Right atrium auricular region (tissue), 2 donors: ENCODE measurements at places on chromosomes 3 and 15.
A peak's percentile ranks its signal among the peaks of the same experiment; 100 is the strongest.

DNA sequence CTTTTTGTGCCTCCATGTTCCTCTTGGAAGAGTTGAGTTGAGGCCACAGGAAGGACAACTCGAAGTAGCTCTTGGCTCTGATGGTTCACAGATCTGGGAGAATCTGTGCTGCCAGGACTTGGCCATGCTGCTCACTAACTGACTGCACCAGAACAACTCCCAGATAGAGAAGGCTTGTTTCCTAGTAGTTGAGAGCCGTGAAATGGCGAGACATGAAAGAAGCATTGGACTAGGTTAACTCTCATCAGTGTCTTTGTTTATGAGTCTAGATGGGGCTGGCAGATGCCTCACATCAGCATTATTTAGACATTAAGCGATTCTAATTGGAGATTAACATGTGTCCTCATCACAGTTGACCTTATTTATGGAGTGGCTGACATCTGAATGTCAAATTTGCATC, 92.9 kb upstream of the AGBL1 start:
- DNase-seq = no peak

DNA sequence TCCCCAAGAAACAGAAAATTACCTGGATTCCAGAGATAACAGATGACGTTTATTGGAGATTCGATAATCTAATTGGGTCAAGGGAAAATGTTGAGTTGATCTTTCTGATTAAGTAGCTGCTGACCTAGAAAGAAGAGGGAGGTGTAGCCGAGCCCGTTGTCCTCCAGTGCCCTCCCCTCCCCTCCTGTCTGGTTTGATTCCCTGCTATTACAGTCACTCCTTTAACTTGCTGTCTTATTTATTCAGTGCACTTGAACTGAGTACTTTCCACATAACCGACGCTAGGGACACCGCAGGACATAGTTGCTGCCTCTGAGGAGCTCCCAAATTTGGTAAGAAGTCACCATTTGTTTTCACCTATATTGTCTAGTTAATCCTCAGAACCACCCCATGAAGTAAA, 103.7 kb downstream of the AQP9 start:
- DNase-seq = no peak

DNA sequence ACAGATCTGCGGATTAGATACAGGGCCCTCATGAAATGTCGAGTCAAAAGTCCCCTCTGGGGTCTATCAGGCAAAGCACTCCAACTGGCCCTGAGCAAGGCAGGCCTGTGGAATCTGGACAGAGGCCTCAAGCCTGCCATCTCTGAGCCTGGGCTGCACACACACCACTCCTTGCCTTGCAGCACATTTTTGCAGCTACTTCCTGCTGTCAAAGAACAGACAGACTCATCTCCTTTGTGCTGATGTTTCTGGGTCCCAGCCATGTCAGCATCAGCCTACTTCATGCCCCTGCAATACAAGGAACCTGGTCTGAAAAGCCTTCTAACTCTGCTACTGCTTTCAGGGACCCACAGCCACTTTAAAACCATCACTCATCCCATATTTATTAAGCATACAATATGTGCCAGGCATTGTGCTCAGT, 60.6 kb upstream of the IL12A start:
- DNase-seq = no peak

GRCh38 chr15:101045835-101046691, 126.9 kb downstream of the LRRK1 start:
- peak; percentile 40 for DNase-seq

GRCh38 chr3:101994386-101994785, 145.1 kb downstream of the NFKBIZ start:
- no peak for DNase-seq

- DNase-seq = no peak
These were observed 72.2 kb upstream of the MEX3B start for GRCh38 chr15:82118040-82118439.

GRCh38 chr15:76575679-76576078, 239.1 kb downstream of the ISL2 start:
- no peak for DNase-seq

DNA sequence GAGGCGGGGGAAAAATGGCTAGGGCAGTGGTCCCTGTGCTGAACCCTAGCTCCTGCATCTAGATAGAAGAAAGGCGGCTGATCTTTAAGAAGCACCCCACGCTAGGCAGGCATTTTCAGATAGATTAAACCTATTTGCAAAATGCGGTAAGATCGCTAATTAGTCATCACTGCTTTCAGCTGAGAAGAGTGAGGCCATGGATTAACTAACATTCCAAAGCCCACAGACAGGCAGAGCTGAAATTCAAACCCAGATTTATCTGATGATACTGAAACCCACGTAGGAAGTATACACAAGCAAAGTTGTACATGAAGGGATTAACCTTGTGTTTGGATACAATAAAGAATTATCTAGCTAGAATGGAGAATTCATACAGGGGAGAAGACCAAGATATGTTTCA, 4.8 kb downstream of the ADPGK start:
- no peak for DNase-seq

- DNase-seq = no peak
These were observed 23.3 kb upstream of the IREB2 start for GRCh38 chr15:78414621-78415250.

DNA sequence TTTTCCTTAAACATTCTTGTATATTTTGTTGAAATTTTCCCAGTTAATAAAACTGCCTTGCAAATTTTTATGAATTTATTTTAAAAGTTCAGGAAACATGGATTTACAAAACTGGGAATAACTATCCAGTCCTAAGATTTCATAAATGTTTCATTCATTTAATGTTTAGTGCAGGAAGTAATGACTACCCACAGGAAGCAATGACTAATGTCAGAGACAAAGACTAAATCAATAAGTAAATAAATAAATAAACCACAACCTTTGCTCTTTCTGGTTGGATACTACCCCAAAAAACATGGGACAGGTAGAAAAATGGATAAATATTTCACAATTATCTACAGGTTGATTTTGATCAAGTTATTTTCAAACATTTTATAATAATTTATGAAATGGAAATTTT, 48.8 kb upstream of the TMCO5A start:
- no peak for DNase-seq

DNA sequence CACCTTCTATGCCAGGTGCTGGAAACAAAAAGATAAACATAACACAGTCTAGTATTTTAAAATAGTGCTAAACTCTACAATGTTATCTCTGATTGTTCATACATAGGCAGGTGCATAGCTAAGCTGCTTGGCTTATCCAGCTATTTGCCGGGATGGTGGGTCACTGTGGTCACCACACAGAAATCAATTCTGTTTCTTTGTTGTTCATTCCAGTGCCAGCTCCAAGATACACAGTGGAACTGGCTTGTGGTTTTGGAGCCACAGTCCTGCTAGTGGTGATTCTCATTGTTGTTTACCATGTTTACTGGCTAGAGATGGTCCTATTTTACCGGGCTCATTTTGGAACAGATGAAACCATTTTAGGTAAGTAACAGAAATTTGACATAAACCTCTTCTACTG, 130.2 kb downstream of the IL1RAP start:
- no peak for DNase-seq

DNA sequence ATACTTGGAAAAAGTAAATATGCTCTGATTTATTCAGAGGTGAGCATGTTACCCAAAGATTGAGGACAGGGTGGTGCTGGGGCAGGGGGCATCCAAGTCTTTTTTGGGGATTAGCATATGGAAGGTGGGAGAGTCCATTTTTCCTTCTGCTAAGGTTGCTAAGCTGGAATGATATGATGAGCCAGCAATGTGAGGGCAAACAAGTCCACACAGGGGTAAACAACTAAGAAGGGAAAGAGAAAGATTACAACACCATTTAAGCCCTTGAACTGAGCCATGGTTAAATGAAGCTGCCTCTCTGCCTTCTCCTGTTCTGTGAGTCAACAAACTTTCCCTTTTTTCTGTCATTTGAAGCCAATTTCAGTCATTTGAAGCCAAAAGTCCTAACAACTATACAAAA, 89.0 kb downstream of the RPL22L1 start:
- DNase-seq = no peak

GRCh38 chr15:101698314-101698713, 26.0 kb downstream of the TARS3 start:
- no peak for DNase-seq

DNA sequence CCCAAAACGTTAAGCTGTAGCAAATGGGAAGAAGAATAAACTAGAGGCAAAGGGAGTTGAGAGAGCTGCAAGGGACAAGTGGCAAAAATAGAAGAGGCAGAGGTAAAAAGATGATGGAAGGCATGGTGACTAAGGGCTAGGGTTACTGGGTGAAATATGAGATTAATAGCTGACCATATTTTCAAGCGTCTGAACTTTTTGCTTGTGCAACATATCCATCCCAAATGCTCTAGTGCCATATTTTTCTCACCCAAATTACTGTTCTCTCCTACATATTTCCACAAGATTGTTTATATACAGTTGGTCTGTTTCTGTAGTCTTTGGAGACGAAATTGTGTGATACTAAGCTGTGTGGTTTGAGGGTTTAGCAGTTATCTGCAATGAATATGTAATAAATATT, 145.5 kb downstream of the GMNC start:
- no peak for DNase-seq

GRCh38 chr3:186223476-186223875, 114.6 kb upstream of the ETV5 start:
- DNase-seq = no peak

DNA sequence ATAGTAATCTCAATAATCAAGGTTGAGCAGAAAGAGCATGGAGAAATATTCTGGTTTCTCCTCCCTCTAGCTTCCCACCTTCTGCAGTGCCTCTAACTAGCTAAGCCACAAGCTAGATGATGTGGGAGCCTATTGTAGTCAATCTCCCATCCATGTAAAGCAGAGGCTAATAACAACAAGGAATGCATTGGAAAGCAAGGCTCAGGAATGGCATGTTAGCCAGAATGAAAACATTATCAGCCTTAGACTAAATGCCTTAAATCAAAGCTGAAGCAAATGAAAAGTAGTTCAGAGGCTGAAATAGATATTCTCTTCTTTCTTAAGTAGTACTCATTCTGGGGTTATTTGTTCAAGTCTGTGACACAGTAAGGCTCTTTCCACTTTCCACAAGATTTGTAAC, 350.3 kb upstream of the DPPA4 start:
- DNase-seq = no peak

- peak; percentile 97 for DNase-seq
These were observed 1.1 kb upstream of the SMAD6 start for GRCh38 chr15:66700802-66701421.

GRCh38 chr15:52113235-52113634, 660 bp upstream of the BCL2L10 start:
- DNase-seq = peak; percentile 55

DNA sequence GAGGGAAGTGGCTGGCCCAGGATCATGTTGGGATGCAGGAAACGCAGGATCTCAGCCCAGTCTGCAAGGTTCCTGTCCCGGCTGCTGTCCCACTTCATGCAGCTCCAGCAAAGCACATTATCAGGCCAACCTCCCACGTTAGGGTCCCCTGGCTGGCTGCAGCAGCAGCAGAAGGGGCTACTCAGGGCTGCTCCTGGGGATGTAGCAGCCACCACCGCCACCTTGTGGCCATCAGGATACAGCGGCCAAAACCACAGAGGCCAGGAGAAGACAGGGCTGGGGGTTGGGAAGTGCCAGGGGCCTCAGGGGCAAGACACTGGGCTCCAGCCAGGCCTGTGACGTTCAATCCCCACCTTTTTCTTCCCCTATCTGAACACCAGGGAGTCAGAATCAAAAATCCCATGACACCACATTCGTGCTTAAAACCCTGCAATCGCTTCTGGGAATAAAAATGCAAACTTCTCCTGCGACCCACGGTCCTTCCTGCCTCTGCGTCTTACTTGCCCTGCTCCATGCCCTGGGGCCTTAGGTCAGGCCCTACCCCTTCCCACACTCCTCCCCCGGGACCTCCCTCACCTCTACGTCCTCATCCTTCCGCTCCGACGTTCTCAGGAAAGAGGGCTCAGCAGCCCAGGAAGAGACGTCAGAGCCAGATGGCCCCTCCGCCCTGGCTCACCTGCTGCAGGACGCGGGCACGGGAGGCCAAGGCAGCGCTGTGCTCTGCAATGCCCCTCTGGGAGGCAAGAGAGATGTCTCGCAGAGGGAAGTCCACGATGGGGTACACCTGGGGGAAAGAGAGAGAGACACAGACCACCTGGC, 21.5 kb downstream of the SSUH2 start:
- no peak for DNase-seq

DNA sequence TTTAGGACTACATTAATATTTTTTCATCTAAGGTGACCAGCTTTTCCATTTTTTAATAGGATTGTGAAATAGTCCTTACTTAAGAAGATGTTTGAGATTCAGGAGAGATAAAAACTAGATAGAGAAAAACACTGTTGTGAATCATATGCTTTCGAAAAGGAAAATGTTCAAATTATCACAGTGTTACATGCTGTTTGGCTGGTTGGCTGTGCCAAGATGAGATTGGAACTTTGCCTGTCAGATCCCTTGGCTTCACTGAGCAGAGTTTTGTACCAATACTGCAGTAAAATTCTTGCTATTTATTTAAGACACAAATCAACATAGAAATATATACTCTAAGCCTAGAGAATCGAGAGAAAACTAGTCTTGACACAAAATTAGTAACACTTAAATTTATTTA, 117.2 kb downstream of the OXSM start:
- DNase-seq = no peak

GRCh38 chr3:71546821-71547220, 36.7 kb downstream of the FOXP1 start:
- DNase-seq = no peak

- DNase-seq = no peak
These were observed 51.8 kb downstream of the CD200 start for GRCh38 chr3:112384769-112385168.

- DNase-seq = no peak
These were observed 111.1 kb downstream of the FMN1 start for GRCh38 chr15:33083232-33084081.

- no peak for DNase-seq
These were observed 46.4 kb downstream of the MORC1 start for GRCh38 chr3:109071350-109072142.

- no peak for DNase-seq
These were observed 13.5 kb downstream of the PTPRG start for GRCh38 chr3:61574854-61575253.

GRCh38 chr3:72158639-72159326, 373.8 kb upstream of the PROK2 start:
- no peak for DNase-seq

DNA sequence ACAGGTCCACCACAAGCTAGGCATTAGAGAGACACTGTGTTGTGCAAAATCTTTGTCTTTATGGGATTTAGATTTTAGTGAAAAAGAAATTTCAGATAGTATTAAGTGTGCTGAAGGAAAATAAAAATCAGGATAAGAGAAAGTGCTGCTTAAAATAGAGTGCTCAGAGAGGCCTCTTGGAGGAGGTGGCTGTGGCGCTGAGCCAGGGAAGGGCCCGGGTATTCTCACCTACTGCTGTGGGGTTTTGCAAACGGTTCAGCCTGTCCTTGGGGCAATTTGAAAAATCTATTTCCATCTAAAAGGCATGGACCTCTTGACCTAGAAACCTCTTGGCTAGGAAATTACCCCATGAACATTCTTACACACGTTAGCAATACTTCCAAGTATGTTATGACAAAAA, 267.7 kb downstream of the TJP1 start:
- DNase-seq = no peak

DNA sequence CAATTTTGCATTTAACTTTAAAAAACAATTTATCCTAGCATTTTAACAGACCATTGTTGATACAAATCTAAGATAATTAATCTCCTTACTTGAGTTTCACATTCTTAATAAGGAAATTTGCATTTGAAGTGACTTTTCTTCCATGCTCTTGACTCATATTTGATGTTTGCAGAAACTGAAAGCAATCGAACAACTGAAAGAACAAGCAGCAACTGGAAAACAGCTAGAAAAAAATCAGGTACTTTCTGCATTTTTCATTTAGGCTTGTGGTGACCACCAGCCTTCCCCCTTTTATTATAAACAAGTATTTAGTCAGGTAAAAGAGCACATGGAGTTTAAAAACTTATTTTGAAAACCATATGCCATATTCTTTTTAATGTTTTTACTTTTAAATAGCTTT, 20.1 kb upstream of the SELENOT start:
- no peak for DNase-seq
